ENCODE measurements at places on chromosomes 13 and 19. TPM values are rescaled to one million over a fixed set of nuclear protein-coding genes. Genes with fewer than 3 reads are reported as not detected.

LPAR6 gene
- polyA plus RNA-seq: 9.8 TPM

DCT gene
- polyA plus RNA-seq: not detected

BABAM1 gene
- 67.2 TPM for polyA plus RNA-seq

- no peak overlapping the region for H3K27ac ChIP-seq
- H3K27me3 ChIP-seq: peaks cover 100% of the 10 kb centered on the region
- no peak overlapping the region for H3K4me3 ChIP-seq
- no peak for DNase-seq
- H3K36me3 ChIP-seq: no peaks in the 10 kb centered on the region
Measured at GRCh38 chr13:78593129-78593528, 10.2 kb downstream of the POU4F1 start.

DNA sequence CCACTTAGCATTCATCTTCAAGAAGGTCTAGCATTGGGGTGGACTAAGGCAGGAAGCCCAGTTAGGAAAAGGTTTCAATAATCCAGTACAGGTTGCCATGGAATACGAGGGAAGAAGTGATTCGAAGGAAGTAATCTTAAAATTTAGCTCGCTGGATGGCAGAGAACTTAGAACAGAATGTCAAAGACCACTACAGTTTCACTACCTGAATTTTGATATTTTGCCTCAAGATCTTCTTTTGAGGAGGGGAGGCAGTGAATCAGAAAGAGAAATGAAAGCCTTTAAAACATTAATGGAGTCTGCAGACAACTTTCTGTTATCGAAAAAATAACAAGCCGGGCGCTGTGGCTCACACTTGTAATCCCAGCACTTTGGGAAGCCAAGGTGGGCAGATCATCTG is 7.0 kb upstream of the RAB8A start:
- no peak overlapping the region for H3K4me3 ChIP-seq
- DNase-seq: no peak
- H3K27ac ChIP-seq: no peak overlapping the region
- peaks cover 50% of the 10 kb centered on the region for H3K36me3 ChIP-seq

GRCh38 chr19:44677019-44677811 is 5.9 kb downstream of the CEACAM19 start:
- H3K36me3 ChIP-seq: no peaks in the 10 kb centered on the region
- DNase-seq: no peak
- no peaks in the 10 kb centered on the region for H3K4me1 ChIP-seq
- no peak overlapping the region for H3K27ac ChIP-seq
- H3K27me3 ChIP-seq: no peaks in the 10 kb centered on the region
- no peak overlapping the region for H3K4me3 ChIP-seq

GRCh38 chr19:14089412-14089661 is 1.2 kb downstream of the SAMD1 start:
- H3K36me3 ChIP-seq: peaks cover 28% of the 10 kb centered on the region
- peaks cover 12% of the 10 kb centered on the region for H3K4me1 ChIP-seq
- DNase-seq: no peak
- H3K4me3 ChIP-seq: peak overlapping the region; percentile 66
- H3K27me3 ChIP-seq: no peaks in the 10 kb centered on the region

DNA sequence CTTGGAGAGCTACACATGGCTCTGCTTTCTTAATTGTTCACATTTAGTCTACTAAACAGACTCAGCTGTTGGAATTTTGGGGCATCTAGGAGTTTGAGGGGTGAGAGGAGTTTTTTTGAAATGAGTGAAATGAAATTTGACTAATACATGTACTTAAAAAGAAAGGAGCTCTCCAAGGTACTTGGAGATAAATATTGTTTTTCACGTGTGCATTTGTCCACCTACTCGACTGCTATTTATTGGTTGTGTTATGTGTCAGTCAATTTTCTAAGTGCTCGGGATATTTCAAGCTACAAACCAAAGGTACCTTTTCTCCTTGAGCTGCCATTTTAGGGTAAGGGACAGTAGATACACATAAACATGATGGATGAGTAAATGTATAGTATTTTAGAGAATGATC is 697.0 kb downstream of the LIG4 start:
- no peak for DNase-seq
- H3K4me3 ChIP-seq: no peak overlapping the region
- H3K27ac ChIP-seq: no peak overlapping the region
- H3K36me3 ChIP-seq: no peaks in the 10 kb centered on the region
- no peaks in the 10 kb centered on the region for H3K4me1 ChIP-seq

- H3K4me1 ChIP-seq: no peaks in the 10 kb centered on the region
- H3K27ac ChIP-seq: no peak overlapping the region
- H3K36me3 ChIP-seq: no peaks in the 10 kb centered on the region
Measured at GRCh38 chr19:23554548-23554947, 132.5 kb downstream of the ZNF675 start.

- H3K27me3 ChIP-seq: no peaks in the 10 kb centered on the region
- DNase-seq: peak; percentile 87
- H3K4me3 ChIP-seq: peak within 1 kb of the TSS; percentile 36
Measured at GRCh38 chr19:53537521-53538377, at the start of gene ZNF331. TSS of gene ZNF331 (plus strand) at chr19:53538145. CDS start at chr19:53569377, 31,232 bp downstream.

- no peaks in the 10 kb centered on the region for H3K4me1 ChIP-seq
- no peak overlapping the region for H3K4me3 ChIP-seq
- H3K27me3 ChIP-seq: no peaks in the 10 kb centered on the region
- H3K36me3 ChIP-seq: no peaks in the 10 kb centered on the region
- no peak overlapping the region for H3K27ac ChIP-seq
- no peak for DNase-seq
Measured at GRCh38 chr13:107347641-107348369, 779.9 kb upstream of the ARGLU1 start.

GRCh38 chr13:76953968-76954367 is 5.7 kb downstream of the ACOD1 start:
- no peaks in the 10 kb centered on the region for H3K27me3 ChIP-seq
- no peaks in the 10 kb centered on the region for H3K36me3 ChIP-seq
- no peak overlapping the region for H3K27ac ChIP-seq
- no peak overlapping the region for H3K4me3 ChIP-seq

- no peak overlapping the region for H3K4me3 ChIP-seq
- no peak overlapping the region for H3K27ac ChIP-seq
Measured at GRCh38 chr19:33606556-33606955, 15.2 kb upstream of the CHST8 start.

- H3K27me3 ChIP-seq: no peaks in the 10 kb centered on the region
- H3K4me3 ChIP-seq: no peak overlapping the region
- DNase-seq: no peak
- H3K36me3 ChIP-seq: no peaks in the 10 kb centered on the region
- no peak overlapping the region for H3K27ac ChIP-seq
Measured at GRCh38 chr13:21884299-21884909, 213.5 kb downstream of the FGF9 start.

DNA sequence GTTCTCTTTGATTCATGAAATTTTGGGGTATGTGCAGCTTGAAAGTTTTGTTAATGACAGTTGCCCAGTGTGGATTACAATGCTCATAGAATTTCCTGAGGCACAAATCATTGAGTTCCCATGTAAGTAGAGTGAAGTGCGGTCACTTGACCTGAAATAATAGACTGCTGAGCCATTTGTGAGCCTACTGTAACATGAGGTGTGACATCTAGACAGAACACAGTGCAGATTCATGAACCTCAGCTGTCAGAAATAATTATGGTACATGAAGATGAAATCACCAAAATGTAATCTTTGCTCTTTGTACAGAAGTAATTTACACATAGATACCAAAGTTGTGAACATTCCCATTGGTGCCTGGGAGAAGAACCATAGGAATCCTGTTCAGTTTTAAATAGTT is 84.6 kb downstream of the DHRS12 start:
- H3K4me3 ChIP-seq: no peak overlapping the region
- no peak for DNase-seq
- H3K27ac ChIP-seq: no peak overlapping the region
- peaks cover 20% of the 10 kb centered on the region for H3K4me1 ChIP-seq
- H3K27me3 ChIP-seq: no peaks in the 10 kb centered on the region
- no peaks in the 10 kb centered on the region for H3K36me3 ChIP-seq

- no peak overlapping the region for H3K4me3 ChIP-seq
- peak overlapping the region; percentile 99 for H3K27ac ChIP-seq
- H3K36me3 ChIP-seq: no peaks in the 10 kb centered on the region
- H3K4me1 ChIP-seq: peaks cover 30% of the 10 kb centered on the region
Measured at GRCh38 chr19:40286971-40287421, 1.9 kb upstream of the AKT2 start.

GRCh38 chr13:107809125-107809524 is 406.2 kb downstream of the LIG4 start:
- H3K27me3 ChIP-seq: no peaks in the 10 kb centered on the region
- no peak overlapping the region for H3K4me3 ChIP-seq
- no peaks in the 10 kb centered on the region for H3K4me1 ChIP-seq
- no peaks in the 10 kb centered on the region for H3K36me3 ChIP-seq
- DNase-seq: no peak
- H3K27ac ChIP-seq: no peak overlapping the region

- H3K27ac ChIP-seq: no peak overlapping the region
- H3K4me1 ChIP-seq: peaks cover 44% of the 10 kb centered on the region
- no peaks in the 10 kb centered on the region for H3K36me3 ChIP-seq
- no peak overlapping the region for H3K4me3 ChIP-seq
- DNase-seq: no peak
- H3K27me3 ChIP-seq: peaks cover 16% of the 10 kb centered on the region
Measured at GRCh38 chr19:17393002-17393401, 994 bp downstream of the CCDC194 start.

- no peaks in the 10 kb centered on the region for H3K36me3 ChIP-seq
- H3K27me3 ChIP-seq: no peaks in the 10 kb centered on the region
- H3K4me3 ChIP-seq: no peak overlapping the region
- H3K4me1 ChIP-seq: no peaks in the 10 kb centered on the region
- no peak overlapping the region for H3K27ac ChIP-seq
Measured at GRCh38 chr13:87324558-87324957, 346.6 kb upstream of the SLITRK5 start.

DNA sequence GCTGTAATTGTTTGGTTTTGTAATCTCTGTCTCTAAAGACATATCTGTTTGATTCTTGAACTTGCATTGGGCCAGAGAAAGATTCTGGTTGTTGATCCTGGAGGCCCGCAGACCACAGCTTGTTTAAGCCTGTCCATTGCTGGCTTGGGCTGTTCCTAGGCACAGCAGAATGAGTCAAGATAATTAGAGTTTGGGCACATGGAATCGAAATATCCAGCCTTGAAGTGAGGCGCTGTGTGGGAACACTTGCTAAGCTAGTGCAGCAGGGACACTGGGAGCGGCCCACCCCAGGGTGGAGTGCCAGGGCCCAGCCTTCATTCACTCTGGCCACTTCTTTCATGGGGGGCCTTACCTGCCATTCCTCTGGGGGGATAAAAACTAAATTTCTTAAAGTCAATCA is 219.7 kb downstream of the LMO7 start:
- peaks cover 8% of the 10 kb centered on the region for H3K4me1 ChIP-seq
- DNase-seq: no peak
- H3K27me3 ChIP-seq: no peaks in the 10 kb centered on the region
- H3K27ac ChIP-seq: no peak overlapping the region

DNA sequence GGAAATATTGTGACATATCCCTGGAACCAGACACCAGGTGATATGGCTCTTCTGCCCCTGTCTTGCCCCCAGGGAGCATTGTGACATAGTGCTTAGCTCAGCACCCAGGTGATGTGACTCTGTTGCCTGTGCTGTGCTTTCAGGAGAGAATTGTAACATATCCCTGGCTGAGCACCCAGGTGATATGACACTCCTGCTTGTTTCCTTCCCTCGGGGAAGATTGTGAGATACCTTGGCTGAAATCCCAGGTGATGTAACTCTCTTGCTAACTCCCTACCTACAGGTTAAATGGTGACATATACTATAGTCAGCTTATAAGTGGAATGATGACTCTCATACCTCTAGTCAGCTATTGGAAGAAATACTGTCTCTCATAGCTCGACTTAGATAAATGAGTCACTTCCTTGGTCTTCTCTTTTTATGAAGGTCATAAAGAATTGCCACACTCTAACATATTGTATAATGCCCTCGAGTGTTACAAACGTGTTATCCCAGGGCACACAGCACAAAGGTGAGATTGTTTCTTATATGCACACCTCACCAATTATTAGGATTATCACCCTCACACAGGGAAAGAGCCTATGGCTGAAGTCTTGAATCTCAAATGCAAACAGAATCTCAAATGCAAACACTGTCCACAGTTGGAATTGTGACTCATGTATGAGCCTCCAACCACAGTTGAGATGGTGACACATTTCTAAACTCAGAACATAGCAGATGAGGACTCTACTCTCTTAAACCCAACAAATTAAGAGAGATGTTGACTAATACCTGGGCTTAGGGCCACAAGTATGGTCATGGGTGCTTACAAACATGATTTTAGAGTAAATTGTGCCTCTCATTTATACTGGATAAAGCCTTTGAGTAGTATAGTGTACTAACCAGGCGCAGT is 32.7 kb upstream of the ZNF254 start:
- no peak overlapping the region for H3K4me3 ChIP-seq
- no peaks in the 10 kb centered on the region for H3K27me3 ChIP-seq
- no peak overlapping the region for H3K27ac ChIP-seq
- H3K4me1 ChIP-seq: no peaks in the 10 kb centered on the region

DNA sequence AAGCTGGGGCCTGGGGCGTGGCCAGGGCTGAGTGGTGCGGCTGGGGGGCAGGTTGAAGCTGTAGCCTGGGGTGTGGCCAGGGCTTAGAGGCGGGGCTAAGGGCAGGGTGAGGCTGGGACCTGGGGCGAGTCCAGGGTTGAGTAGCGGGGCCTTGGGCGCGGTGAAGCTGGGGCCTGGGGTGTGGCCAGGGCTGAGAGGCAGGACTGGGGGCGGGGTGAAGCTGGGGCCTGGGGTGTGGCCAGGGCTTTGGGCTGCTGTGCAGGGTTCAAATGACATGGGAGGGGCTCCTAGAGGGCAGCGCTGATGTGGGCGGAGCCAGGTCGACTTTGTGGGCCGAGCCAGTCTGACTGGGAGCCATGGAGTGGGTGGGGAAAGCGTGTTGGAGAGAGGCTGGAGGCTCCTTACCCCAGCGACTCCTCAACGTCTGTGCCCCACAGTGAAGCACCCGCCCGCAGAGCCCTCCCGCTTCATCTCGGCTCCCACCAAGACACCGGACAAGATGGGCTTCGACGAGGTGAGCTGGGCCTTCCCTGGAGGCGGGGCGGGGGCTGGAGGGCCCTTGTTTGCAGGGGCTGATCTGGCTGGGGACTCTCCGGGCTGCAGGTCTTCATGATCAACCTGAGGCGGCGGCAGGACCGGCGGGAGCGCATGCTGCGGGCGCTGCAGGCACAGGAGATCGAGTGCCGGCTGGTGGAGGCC is 21.5 kb downstream of the COLGALT1 start:
- H3K27ac ChIP-seq: no peak overlapping the region
- no peak for DNase-seq
- peaks cover 71% of the 10 kb centered on the region for H3K36me3 ChIP-seq
- no peaks in the 10 kb centered on the region for H3K4me1 ChIP-seq
- H3K27me3 ChIP-seq: no peaks in the 10 kb centered on the region

Data from heart left ventricle (tissue), 16 donors.